Regular cardiac myocyte (primary cell): ENCODE measurements at places on chromosomes 3 and 15. TPM values are rescaled to one million over a fixed set of nuclear protein-coding genes. Genes with fewer than 3 reads are reported as not detected.

Gene TF
- total RNA-seq, result 0.28 TPM in 1 of 2 replicates, not detected in the other

Gene SEMA6D
- 9.9 and 19.6 TPM in 2 replicates for total RNA-seq

Gene NAALADL2
- total RNA-seq, result 5.8 and 7.3 TPM in 2 replicates

Gene GANC
- total RNA-seq, result 13.4 and 19.7 TPM in 2 replicates

Gene CD47
- 80.3 and 97.8 TPM in 2 replicates for total RNA-seq

Gene SPESP1
- 3.3 and 4.2 TPM in 2 replicates for total RNA-seq

Gene DLL4
- total RNA-seq, result 0.28 and 0.38 TPM in 2 replicates

Gene CPLX3
- not detected in 2 replicates for total RNA-seq

Gene IMPG2
- under 0.01 and 0.56 TPM in 2 replicates for total RNA-seq

Gene HIGD2B
- not detected in 2 replicates for total RNA-seq

Gene GABRA5
- total RNA-seq, result 0.28 TPM in 1 of 2 replicates, not detected in the other

Gene GOLGA6D
- total RNA-seq, result under 0.01 TPM in 1 of 2 replicates, not detected in the other

Gene ATP8B4
- total RNA-seq, result 0.19 and 10.7 TPM in 2 replicates

Gene GJD2
- total RNA-seq, result not detected in 2 replicates

Gene GFM1
- 35.5 and 49.8 TPM in 2 replicates for total RNA-seq

Gene ROBO1
- total RNA-seq, result 57.3 and 80.6 TPM in 2 replicates
